ENCODE measurements at places on chromosomes 6 and 20.

DNA sequence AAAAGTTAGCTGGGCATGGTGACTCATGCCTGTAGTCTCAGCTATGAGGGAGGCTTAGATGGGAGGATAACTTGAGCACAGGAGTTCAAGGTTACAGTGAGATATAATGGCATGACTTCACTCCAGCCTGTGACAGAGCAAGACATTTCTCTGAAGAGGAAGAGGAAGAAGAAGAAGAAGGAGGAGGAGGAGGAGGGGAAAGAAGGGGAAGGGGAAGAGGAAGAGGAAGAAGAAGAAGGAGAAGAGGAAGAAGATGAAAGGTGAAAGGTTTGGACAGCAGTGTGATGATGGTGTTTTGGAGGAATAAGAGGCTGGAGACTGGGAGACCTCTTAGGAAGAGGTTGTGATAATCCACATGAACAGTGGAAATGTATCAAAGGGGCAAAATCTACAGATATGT, 410.7 kb upstream of the JAG1 start:
- DNase-seq: peak; percentile 33

DNA sequence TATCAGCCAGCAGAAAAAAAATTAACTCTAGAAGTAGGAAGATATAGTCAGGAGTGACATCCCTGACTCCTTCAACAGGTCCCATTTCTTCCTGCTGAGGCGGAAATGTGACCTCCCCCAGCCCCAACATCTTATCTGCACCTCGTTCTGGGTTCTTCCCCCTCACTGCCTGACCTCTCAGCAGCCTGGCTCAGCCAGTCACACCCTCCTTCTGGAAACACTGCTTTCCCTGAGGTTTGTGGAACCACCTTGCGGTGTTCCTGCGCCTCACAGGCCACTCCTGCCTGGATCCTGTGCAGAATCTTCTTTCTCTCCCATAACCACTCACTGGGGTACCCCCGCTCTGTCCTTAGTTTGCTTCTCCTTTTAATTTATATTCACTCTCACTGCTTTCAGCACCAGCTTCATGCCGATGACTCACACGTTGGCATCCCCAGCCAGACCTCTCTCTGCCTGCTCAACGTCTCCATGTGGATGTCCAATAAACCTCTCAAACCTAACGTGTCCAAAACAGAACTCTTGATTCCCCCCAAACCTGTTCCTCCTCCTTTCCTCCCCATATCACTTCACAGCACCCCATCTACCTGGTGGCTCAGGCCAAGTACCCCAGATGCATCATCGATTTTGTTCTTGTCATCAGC, 222.8 kb upstream of the PLN start:
- DNase-seq: peak; percentile 42

GRCh38 chr20:24816907-24817306, 132.2 kb upstream of the CST7 start:
- no peak for DNase-seq

- no peak for DNase-seq
Observed at GRCh38 chr6:21049148-21049547, 514.9 kb downstream of the CDKAL1 start.

DNA sequence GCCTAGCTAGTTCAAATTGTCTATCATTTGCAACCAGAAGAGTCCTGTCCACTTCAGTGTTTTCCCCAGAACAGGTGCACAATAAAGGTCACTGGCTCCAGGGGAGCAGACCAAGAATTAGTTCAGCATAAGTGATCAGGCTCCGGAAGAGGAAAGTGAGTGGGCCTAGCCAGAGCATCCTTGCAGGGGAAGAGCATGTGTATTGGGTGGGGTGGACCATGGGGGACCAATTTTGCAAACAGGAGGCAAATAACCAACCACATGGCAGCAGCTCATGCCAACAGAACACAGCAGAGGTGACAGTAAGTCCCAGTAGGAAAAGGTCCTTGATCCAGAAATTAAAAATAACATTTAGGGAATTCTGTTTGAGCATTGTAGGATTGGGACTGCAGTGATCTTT, 43.2 kb upstream of the CNR1 start:
- no peak for DNase-seq

GRCh38 chr6:122792766-122793165, 3.7 kb downstream of the SMPDL3A start:
- no peak for DNase-seq

GRCh38 chr6:152273638-152274037, 363.5 kb downstream of the SYNE1 start:
- peak; percentile 30 for DNase-seq

DNA sequence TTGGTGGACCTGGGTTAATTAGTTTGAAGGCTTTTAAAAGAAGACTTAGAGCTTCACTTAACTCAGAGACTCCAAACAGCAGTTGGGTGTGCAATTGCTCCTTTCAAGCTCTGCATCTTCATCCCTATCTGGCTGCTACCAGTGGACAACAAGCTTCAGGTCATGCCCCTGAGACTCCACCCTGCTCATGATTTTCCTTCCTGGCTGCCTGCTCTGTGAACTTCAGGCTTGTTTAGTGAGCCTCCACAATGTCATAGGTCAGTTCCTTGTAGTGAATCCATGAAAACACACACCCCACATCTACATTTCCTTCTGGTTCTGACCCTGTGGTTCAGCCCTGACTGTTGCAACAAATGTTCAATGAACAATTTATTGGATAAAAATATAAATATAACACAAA, 61.1 kb upstream of the MARCKS start:
- DNase-seq: no peak

- DNase-seq: no peak
Observed at GRCh38 chr20:44589537-44589936, 7.2 kb downstream of the PKIG start.

- peak; percentile 15 for DNase-seq
Observed at GRCh38 chr20:41956338-41957074, 338.3 kb upstream of the CHD6 start.

DNA sequence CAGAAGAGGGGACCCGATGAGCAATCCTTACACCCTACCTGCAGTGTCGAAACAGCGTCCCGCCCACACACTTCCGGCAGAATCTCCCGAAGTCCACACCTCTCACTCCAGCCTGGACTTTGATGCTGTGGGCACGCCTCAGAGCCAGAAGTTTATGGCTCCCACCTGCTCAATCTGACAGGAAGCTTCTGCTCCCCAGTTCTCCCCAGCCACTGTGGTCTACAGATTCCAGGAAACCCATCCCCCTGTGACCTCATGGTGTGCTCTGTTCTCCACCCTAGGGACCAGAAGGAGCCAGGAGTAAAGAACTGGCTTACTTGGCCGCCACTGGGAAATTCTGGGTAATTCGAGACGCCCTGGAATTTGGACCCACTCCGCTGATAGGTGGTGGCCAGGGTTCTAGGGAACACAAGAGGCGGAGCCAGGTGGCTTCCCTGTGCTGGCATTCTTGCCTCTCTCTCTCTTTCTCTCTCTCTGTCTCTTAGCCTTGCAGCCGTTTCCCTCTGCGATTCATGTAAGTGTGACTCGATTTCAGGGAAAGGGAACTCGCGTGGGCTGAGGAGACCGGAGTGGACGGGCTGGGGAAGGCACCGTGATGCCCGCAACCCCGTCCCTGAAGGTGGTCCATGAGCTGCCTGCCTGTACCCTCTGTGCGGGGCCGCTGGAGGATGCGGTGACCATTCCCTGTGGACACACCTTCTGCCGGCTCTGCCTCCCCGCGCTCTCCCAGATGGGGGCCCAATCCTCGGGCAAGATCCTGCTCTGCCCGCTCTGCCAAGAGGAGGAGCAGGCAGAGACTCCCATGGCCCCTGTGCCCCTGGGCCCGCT, at the start of gene TRIM15:
TRIM15 (plus strand) TSS at position 457 of the 828 bp plus-strand sequence; CDS start at position 596, 139 bp downstream.
- DNase-seq: no peak

DNA sequence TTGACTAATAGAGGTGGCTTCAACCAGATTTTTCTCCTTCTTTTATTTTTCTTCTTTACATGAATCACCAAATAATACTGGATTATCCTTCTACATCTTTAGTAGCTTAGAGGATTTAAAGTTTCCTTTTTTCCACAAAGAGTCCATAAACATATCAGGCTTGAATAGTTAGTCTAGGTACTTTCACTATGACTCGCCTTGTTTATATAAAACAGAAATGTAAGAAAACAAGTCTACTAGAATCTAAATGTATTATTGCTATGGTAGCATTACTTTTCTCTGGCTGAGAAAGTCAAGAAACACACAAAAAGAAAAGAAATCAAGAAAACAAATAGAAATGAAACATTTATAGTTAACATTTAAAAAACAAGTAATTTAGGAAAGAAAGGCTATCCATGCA, 215.2 kb downstream of the PTPRK start:
- DNase-seq: peak; percentile 57

DNA sequence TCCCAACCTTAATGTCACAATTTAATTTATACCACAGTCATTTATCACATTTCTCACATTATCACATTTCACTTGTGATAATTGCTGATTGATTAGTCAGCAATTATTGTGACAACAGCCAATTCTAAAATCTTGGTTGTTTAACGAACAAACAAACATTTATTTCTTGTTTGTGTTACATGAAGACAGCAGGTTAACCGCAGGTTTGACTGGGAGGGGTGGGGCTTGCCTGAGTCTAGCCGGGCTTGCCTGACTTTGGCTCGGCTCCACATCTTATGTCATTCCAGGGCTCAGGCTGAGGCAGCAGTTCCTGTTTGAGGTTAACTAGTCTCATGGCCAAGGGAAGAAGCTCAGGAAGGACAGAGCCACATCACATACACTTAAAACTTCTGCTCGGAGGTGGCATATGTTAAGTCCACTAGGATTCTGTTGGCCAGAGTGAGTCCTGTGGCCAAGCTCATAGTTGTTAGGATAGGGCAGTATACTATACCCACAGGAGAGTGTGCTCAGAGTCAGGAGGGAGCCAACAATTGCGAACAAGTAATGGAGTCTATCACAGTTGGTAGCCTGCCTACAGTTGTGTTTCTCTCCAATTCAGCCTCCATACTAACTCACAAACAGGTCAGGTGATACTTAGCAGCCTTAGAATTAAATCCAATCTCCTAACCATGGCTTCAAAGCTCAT, 90.0 kb upstream of the IFNGR1 start:
- peak; percentile 87 for DNase-seq

All from M059J (cell line).